ENCODE measurements at places on chromosomes 16 and 17. TPM values are rescaled to one million over a fixed set of nuclear protein-coding genes. Genes with fewer than 3 reads are reported as not detected.

RAD51D gene
- 7.0 TPM for total RNA-seq

CCL17 gene
- total RNA-seq = not detected

TBCD gene
- total RNA-seq = 84.1 TPM

ACSM2A gene
- total RNA-seq = not detected

PNMT gene
- 0.89 TPM for total RNA-seq

TLCD2 gene
- 3.1 TPM for total RNA-seq

AATK gene
- total RNA-seq = 0.89 TPM

CACNG1 gene
- total RNA-seq = not detected

TMC5 gene
- 1.9 TPM for total RNA-seq

LAT gene
- total RNA-seq = 1.3 TPM

NUPR1 gene
- 33.0 TPM for total RNA-seq

PLA2G10 gene
- not detected for total RNA-seq

ENPP7 gene
- not detected for total RNA-seq

TMEM98 gene
- total RNA-seq = 17.7 TPM

Measured in suprapubic skin (tissue), 4 donors.